ENCODE measurements at places on chromosomes 12 and 14.

- DNase-seq = no peak
These were observed 30.8 kb upstream of the STK38L start for GRCh38 chr12:27213304-27213703.

DNA sequence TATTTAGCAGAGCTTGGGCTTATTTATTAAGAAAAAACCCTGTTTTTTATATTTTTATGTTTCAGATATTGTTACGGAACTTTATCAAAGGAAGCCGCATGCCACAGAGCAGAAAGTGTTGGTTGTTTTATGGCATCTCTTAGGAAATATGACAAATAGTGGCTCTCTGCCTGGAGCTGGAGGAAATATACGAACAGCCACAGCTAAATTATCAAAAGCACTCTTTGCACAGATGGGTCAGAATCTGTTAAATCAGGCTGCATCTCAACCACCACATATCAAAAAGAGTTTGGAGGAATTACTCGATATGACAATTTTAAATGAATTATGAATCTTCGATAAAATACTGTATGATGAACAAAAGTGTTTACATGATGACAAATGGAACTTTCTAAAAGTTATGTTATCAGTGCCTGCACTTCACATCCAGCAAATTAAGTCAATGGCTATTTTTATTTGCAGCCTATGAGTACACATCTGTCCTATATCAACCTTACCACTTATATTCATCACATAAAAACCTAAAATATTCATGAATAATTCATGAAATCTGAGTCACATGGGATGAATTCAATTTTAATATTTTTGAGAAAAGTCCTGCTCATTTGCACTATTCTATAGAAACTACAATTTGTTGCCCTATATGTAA lies 10.6 kb upstream of the PRPF39 start:
- DNase-seq = no peak

DNA sequence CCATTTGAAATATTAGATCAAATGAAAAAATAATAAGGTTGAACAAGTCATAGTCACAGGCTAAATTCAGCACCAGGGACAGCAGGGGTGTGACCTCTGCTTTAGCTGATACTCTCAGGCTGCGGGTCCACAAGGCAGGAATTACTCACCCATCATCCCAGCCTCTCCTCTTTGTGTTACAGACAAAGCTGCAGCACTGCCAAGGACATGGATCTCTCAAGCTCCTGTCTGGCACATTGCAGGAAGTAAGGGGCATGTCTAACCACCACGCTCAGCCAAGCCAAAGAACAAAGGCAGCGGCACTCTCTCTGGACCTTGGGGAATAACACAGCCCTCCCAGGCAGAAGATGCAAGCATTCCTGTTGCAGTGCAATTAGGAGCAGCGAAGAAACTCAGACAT lies 783.8 kb downstream of the VRK1 start:
- DNase-seq = no peak

DNA sequence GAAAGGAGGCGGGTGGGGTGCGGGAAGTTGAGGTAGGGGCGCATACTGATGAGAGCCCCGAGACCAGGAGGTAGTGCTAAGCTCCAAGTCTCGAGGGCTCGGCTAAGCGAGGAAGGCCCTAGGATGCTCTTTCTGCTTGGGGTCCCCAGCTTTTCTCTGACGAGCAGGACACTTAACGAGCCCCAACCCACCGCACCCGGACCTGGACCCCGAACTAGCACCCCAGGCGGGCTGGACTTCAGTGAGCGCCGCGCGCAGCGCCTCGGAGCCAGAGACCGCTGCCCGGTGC lies 4.7 kb upstream of the C1QL4 start:
- no peak for DNase-seq

- no peak for DNase-seq
These were observed 4.5 kb downstream of the LHX5 start for GRCh38 chr12:113467142-113467501.

DNA sequence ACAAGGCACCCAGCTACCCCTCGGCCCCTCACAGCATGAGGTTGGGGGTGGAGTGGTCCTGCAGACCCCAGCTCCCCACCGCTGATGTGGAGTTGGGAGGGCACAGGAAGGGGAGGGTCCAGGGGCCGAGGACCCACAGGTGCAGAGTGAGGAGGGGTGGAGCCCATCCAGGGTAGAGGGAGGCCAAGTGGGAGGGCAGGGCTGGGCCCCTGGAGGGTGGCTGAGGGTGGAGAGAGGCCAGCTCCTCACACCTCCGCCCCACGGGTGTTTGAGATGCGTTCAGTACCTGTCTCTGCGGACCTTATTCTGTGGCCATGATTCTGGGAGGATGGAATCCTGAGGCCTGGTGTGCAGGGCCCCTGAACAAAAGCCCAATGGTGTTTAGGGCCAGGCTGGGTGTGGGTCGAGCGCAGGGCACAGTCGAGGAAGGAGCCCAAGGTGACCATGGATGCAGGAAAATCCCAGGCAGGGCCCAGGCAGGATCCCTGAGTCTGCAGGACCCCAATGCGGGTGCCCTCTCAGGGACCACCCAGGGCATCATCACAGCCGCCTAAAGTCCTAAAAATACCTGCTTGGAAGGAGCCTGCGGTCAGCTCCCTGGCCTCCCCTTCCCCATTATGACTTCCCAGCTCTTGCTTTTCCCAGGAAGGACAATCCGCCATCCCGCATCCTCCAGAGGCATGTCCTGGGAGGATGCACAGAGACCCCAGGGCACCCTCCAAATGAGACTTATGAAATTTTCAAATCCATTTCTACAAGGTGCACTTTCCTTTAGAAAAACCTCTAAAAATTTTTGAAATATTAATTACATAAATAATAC lies 377.1 kb upstream of the SFSWAP start:
- no peak for DNase-seq

DNA sequence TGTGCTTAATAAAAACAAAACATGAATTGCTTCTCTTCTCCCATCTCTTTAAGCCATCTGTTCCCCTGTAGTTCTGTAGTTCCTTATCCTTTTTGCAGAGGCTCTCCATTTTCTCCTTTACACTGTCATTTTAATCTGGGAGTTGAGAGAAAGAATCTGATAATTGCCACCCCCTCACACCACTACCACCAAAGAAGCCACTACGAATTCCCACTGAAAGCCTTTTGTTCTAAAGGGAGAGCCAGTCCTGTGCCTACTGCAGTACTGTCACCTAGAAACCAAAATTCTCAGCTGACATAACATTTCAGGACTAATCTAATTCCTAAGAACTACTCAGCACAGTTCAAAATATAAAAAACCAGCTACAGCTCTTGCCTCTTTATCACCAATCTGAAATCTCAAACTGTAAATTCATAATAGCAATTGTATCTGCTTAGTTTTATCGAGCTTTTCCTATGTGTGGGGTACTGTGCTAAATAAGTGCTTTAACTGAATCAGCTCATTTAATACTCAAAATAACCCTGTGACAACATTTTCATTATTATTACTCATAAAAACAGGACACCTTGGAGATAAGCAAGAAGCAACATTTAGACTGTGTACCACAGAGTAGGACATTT lies 72.4 kb downstream of the SPPL3 start:
- DNase-seq = no peak

DNA sequence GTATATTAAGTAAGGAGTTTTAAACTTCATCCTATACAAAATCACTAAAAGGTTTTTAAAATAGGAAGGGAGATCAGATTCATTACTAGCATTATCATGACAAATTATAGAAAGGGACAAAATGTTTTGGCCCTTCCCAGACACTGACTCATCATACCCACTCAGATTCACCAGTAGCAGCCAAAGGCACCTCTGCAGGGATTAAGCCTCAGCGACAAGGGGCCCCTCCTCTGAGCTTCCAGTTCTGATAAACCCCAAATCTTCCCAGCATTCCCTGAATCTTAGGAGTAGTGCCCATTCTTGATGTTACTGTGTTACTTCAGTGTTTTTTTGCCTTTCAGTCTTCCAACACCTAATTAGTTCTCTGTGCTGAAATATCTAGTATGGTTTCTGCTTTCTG lies 14.5 kb downstream of the KRAS start:
- DNase-seq = no peak

DNA sequence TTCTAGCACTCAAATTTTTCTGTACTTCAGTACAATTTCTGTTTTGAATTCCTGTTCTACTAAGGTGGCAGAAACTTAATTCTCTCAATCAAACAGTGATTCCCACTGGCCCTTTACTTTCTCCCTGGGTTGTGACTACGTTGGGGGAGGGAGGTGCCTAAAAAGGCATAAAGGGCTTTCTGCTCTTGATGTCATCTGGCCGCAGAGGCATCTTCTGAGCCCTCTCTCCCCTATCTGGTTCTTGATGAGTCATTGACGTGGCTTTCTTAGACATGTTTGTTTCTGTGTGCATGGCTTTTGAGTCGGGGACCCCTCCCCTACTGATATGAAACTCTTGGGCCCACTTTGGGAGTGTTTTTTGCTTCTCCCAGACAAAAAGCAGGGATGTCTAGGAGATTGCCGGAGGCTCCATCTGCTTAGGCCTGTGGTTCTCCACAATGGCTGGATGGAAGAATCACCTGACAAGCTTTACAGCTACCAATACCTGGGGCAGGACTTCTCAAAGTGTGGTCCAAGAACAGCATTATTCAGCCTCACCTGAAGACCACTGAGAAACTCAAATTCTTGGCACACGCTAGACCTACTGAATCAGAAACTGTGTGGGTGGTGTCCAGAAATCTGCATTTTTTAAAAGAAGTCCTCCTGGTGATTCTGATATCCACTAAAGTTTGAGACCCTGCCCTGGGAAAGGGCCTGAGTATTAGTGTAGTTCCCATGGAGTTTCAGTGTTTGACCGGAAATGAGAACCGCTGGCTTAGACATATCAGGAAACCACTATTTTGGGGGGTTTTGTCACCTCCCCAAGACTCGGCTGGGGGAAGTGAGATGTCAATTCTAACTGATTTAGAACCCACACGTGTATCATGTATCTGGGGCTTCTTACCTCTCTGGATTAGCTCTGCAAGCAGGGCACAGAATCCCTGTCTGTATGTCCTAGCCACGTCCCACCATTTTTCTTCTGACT lies 395.7 kb upstream of the PDE3A start:
- DNase-seq = no peak

GRCh38 chr12:24954261-24954660 lies 5.4 kb upstream of the BCAT1 start:
- DNase-seq = no peak

- DNase-seq = no peak
These were observed 22.2 kb upstream of the LRTM2 start for GRCh38 chr12:1797991-1798640.

GRCh38 chr14:106346534-106347290 lies 820.3 kb downstream of the TMEM121 start:
- DNase-seq = no peak

- DNase-seq = no peak
These were observed 42.9 kb upstream of the CSRNP2 start for GRCh38 chr12:51126297-51126696.

- DNase-seq = no peak
These were observed 48.6 kb upstream of the BCAT1 start for GRCh38 chr12:24997496-24997895.

GRCh38 chr14:89493406-89493805 lies 76.4 kb upstream of the FOXN3 start:
- no peak for DNase-seq

DNA sequence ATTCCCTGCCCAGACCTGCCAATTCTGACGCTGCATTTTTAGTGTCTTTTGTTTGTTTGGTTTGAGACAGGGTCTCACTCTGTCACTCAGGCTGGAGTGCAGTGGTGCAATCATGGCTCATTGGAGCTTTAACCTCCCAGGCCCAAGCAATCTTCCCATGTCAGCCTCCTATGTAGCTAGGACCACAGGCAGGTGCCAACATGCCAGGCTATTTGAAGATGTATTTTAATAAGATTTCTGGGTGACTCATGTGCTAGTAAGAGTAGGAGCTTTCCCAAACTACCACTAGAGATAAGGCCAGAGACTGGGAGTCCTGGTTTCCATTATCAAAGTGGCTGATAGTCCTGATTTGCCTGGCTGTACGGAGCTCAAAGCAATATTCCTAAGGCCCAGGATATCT lies 693.3 kb downstream of the MED13L start:
- no peak for DNase-seq
